Substantia nigra (tissue), 51 donors: ENCODE measurements at places on chromosomes 13 and 19.

GRCh38 chr13:110314516-110315245 lies 7.6 kb downstream of the COL4A2 start:
- no peak for DNase-seq

DNA sequence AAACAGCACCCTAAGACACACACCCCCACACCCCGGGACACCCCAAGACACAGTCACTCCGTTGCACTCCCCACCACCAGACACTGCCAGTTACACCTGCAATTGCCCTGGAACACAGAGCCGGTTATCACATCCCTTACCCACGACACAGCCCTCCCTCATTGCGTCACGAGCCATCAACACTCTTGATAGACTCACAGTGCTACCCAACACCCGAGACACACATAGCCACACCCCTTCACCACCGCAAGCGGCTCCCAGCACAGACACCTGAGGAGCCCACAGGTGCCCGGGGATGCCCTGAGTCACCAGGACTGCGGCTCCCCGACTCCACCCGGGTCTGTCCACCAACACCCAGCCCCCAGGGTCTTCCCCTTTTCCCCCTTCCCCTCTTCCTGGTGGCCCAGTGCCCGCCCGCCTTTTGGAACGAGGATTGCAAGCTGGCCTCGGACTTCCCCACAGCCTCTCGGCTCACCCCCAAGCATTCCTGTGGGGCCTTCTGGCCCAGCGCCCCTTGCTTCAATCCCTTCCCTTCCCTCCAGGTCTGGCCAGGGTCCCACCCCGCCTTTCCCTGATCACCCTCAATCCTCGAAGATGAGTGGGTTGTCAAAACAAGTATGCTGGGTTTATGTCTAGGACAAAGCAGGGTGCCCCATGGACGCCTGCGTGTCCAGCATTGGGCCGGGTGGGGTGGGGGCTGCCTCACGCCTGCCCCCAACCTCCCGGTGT lies 1.7 kb upstream of the PTGER1 start:
- DNase-seq, result no peak

DNA sequence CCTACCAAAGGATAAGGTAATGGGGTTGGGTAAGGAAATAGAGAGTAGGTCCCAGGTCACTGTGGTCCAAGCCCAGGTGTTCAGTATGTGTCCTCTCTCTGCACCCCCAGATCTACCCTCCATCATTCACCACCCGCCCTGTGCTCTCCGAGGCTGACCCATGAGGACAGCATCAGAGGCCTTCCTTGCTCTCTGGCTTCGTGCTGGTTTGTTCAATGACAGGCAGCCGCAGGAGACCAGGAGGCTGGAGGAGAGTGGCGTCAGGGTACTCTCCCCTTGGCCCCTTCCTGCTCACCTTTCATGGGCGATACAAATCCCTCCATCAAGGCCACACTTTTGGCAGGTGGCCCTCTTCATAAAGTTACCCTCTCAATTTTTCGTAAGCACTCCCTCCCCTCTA lies 1.7 kb downstream of the TUBA3C start:
- DNase-seq, result no peak

DNA sequence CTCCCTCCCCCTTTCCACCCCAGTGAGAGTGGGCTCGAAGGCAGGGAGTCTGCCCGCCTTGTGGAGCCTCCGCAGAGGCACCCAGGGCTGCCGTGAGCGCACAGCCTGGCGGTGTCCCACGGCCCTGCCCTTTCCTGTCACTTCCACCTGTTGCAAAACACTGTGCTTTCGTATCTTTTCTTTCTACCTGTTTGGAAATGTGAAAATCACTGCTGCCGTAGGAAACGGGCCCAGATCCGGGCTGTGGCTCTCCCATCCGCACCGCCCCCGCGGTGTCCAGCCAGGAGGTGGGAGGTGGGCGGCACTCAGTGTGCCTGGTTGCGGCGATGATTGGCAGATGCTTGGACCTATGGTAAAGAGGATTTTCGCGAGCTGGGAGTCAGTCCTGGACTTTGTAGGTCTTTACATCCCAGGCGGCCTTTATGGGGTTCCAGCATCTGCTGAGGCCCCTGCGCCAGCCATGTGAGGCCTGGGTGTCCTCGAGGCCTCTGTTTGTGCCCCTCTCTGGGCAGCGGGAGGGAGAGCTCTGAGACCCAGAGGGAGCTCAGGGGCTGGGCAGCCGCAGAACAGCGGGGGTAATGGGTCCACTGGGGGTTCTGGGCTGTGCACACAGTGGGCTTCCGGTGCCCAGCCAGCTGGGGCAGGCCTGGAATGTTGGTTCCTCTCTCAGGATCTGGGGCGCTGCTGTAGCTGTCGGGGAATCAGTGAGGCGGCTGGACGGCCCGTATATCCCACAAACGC lies 6.1 kb downstream of the STK11 start:
- DNase-seq, result no peak

- no peak for DNase-seq
Observed at GRCh38 chr13:23851106-23851505, 38.1 kb downstream of the MIPEP start.

GRCh38 chr19:2429917-2430535 lies 2.6 kb upstream of the TIMM13 start:
- DNase-seq, result no peak

DNA sequence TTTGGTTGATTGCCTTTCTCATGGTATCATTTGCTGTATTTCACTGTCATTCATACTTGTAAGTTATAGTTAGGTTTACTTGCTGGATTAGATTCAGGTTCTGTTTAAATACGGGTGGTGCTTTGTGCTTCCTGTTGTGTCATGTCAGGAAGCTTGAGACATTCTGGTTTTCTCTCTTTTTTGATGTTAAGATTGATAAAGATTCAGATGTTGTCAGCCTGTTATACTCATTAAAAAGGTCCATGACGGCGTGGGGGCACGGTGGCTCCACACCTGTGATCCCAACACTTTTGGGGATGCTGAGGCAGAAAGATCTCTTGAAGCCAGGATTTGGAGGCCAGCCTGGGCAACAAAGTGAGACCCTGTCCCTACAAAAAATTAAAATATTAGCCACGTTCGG lies 45.7 kb downstream of the NAA16 start:
- no peak for DNase-seq

DNA sequence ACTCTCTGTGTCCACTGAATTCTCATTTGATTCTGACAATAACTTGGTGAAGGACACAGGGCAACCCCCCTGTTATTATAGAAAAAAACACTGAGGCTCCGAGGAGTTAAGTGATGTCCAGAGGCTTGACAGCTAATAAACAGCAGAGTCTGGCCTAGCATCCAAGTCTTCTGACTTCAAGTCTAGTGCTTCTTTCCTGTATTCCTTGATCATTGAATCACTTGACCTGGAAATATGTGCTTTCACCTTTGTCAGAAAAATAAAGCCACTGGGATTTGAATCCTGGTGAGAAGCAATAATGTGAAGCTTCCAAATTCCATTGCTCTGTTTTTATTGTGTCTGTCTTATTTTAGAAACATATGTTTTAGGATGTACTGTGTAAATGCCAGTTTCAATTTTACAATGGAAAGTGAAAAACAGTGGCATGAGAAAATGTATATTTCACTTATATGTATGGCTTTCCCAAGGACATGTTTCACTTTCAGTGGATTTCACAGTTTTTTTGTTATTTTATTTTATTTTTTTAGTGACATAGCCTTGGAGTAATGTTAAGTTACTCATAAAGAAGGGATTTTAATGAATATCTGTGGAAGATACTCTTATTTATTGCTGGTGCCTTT lies 190.2 kb downstream of the GPC6 start:
- DNase-seq, result no peak

- DNase-seq, result no peak
Observed at GRCh38 chr13:23513455-23513854, 56.8 kb upstream of the TNFRSF19 start.

DNA sequence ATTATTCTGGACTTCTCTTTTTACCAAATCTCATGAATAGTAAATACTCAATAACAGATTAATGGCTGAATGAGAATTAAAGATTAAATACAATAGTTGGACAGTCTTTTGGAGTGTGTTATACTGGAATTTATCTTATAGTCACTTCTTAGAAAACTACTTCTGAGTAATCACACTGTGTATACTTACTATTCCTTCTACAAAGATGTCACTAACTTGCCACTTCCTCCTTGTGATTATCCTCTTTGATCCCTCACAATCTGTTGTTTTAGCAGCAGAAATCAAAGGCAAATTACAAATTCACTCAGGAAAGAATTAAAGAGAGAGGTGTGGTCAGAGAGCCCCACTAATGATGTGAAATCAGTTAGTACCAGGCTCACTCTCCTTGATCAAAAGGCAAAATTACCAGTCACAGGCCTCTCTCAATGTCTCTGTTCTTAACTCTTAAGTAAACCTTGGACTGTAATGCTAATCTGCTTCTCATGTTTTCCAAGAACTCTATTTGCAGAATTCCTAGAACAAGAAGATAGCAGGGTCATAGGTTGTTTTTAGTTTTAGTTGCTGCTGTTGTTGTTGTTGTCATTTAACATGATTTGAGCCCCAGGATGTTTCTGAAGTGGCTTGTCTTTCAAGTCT lies 37.3 kb upstream of the FNDC3A start:
- DNase-seq, result no peak

DNA sequence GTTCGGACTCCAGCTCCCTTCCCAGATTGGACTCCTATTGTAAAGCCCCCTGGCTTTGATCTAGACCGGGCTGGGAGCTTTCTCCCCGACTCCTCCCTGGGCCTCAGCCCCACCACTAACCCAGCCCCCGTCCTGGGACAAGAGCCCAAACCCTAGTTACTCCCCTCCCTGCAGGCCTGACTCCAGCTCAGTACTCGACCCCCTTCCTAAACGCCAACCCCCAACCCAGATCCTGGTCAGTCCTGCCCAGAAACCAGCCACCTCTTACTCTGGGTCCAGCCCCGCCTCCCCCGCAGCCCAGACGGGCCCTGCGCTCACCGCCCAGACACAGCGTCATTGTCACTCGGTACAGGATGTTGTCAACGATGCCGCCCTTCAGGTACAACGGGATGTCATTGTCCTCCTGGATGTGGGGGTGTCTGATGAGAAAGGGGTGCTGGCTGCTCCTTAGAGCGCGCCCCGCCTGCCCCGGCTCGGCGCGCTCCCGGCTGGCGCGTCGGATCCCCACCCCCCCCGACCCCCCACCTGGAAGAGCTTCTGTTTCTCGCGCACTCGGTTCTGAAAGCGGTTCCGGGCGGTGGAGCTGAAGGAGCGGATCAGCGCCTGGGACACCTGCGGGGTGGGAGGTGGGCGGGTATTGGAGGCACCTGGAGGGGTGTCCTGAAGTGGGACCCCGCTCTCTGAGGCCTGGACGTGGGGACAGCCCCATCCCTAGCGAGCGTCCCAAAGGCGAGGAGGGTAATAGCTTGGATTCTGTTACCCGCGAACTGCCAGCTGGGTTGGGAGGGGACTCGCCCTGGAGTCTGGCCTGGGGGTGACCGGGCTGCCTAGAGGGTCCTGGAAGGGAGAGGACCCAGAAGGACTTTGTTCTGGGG lies 866 bp downstream of the COX7A1 start:
- no peak for DNase-seq

DNA sequence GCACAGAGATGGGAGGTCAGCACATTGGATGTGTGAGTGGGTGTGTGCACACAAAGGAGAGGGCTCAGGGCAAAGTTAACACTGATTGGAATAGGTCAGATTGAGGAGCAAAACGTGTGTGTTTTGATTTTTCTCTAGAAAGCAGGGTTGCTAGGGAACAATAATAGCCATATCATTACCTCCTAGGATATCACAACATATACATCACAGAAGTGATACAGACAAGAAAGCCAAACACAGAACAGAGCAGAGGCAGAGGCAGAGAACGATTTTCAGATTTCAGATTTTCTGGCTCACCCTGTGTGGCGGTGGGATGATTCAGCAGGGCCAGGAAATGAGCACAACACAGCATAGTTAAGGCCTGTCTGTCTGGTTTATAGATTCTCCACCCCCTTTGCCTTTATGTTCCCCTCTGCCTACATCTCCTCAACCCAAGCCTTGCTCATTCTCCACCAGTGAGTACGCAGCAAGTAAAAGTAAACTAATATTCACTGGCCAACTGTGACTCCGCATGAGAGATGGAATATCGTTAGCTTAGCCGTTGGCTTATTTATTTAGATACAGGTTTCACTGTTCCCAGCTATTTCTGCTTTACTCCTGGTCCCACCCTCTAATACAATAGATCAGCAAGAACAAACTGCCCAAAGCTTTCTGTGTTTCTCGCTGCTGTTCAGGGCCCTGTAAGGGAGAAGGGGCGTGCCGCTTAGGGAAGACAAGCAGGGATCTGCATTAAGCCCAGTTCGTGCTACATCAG lies 182.7 kb upstream of the TSC22D1 start:
- no peak for DNase-seq

DNA sequence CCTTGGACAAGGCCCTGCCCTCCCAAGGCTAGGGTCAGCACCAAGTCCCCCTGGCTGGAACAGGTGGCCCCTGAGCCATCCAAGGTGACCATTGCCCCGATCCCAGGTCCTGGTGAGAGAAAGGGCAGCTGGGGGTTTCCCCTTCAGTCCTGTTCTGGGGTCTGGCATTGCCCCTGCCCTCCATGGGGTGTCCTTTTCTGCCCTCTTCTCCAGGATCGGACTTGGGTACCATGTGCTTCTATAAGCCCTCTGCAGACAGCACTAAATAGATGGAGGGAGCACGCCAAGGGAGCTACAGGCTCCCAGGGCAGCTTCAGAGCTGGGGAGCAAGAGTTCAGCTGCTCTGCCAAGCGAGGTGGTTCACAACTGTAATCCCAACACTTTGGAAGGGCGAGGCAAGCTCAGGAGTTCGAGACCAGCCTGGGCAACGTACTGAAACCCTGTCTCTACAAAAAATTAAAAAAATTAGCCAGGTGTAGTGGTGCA lies 13.5 kb upstream of the KCNN1 start:
- no peak for DNase-seq

DNA sequence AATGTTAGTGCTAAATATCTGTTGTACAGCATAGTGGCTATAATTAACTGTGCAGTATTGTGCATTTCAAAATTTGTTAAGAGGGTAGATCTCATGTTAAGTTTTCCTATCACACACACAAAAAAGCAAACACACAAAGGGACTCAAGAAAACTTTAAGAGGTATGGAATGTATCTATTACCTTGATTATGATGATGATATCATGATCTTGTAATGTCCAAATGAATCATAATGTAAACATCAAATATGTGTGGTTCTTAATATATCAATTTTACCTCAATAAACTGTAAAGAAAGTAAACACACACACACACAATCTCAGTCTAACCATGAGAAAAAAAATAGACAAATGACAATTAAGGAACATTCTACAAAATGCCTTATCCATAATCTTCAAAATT lies 934.6 kb downstream of the SLITRK1 start:
- DNase-seq, result no peak

- DNase-seq, result no peak
Observed at GRCh38 chr13:75365724-75366173, 116.2 kb downstream of the TBC1D4 start.

DNA sequence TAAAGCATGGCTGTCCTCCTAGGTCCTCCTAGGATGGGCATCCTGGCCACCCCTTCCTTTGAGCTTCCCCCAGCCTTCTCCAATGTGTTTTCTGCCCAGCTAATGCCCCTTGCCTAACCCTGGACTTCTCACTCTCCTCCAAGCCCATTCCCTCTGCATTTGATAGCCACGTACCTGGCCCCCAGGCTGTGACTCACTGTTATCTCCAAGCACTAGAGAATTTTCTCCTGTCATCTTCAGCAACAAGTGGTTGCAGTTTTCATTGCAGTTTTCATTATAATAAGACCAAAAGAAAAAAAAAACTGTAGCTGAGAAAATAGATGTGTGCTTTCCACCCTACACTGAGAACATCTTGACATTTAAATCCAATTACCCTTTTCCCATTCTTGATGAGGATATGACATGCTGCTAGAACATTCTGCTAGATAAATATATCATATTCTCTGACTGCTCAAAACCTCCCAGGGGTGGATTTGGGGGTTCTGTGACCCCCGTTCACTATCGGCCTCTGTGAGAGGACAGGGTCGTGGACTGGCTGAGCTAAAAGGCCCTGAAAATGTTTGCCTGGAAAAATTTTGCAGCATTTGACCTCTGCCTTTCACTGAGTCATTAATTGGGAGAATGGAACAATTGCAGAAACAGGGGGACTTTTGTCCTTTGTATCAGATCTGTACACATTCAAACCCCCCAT lies 58.8 kb upstream of the KCTD15 start:
- DNase-seq, result no peak
